ENCODE measurements at places on chromosomes 13 and 19. TPM values are rescaled to one million over a fixed set of nuclear protein-coding genes. Genes with fewer than 3 reads are reported as not detected.

The LRRC63 gene
- total RNA-seq, result 0.21 TPM

The ZNF112 gene
- under 0.01 TPM for total RNA-seq

The HNRNPA1L2 gene
- total RNA-seq, result 8.2 TPM

The C19orf67 gene
- not detected for total RNA-seq

The ATP4B gene
- total RNA-seq, result not detected

The FREM2 gene
- total RNA-seq, result not detected

The PRODH2 gene
- not detected for total RNA-seq

The ZNF285 gene
- total RNA-seq, result 0.63 TPM

The SPRED3 gene
- 0.10 TPM for total RNA-seq

The SPINT2 gene
- total RNA-seq, result 34.5 TPM

The TICAM1 gene
- 7.0 TPM for total RNA-seq

The SCEL gene
- total RNA-seq, result not detected

The PHLDB3 gene
- total RNA-seq, result 17.1 TPM

The MYO16 gene
- 0.94 TPM for total RNA-seq

The ERICH6B gene
- total RNA-seq, result not detected

The GAPDHS gene
- not detected for total RNA-seq

The FLT1 gene
- total RNA-seq, result 1.8 TPM

The ZNF8 gene
- 13.4 TPM for total RNA-seq

The C19orf85 gene
- not detected for total RNA-seq

The MIA gene
- not detected for total RNA-seq

The ZIM2 gene
- total RNA-seq, result not detected

The KLK3 gene
- total RNA-seq, result 0.31 TPM

The CEACAM4 gene
- 3.9 TPM for total RNA-seq

The ZNF486 gene
- total RNA-seq, result 4.0 TPM

The FAAP24 gene
- total RNA-seq, result 0.42 TPM

The LILRA1 gene
- 18.5 TPM for total RNA-seq

The URAD gene
- total RNA-seq, result not detected

The LILRA5 gene
- 191 TPM for total RNA-seq

The CC2D1A gene
- total RNA-seq, result 8.2 TPM

The BCAM gene
- not detected for total RNA-seq

The SMIM44 gene
- not detected for total RNA-seq

The TMPRSS9 gene
- 0.10 TPM for total RNA-seq

The SPRY2 gene
- total RNA-seq, result 3.1 TPM

The SBK3 gene
- not detected for total RNA-seq

The KLK14 gene
- 0.10 TPM for total RNA-seq

The ZNF578 gene
- 1.3 TPM for total RNA-seq

The CCNA1 gene
- not detected for total RNA-seq

The CEACAM16 gene
- not detected for total RNA-seq

The ZNF844 gene
- 32.2 TPM for total RNA-seq

The MYADM gene
- total RNA-seq, result 51.9 TPM

The ZNF229 gene
- total RNA-seq, result 0.21 TPM

The FGF22 gene
- total RNA-seq, result 0.10 TPM

The SYNGR4 gene
- total RNA-seq, result not detected

The TEX101 gene
- total RNA-seq, result 0.10 TPM

Measured in mononuclear cell (primary cell).